ENCODE measurements at places on chromosomes 6 and 20.

DNA sequence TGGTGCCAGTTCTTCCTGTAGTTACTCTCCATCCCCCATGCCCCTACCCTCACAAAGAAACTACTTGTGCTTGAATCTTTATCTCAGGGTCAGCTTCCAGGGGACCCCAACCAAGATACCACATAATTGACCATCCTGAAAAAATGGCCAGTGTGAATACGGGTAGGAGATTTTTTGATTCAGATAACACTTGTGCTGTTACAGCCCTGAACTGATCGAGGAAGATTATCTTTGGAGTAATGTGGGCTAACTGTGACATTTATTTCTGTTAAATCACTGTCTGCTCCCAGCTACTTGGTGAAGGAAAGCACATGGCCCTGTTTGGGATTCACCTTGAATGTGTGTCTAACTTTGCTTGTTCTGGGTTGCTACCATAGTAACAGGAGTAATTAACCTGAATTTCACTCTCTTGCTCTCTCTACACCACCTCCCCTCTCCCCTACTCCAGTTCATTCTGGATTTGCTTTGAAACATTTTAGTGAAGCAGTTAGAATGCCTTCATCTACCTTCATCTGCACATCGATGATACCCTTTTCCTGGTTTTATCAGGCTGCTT, 219.6 kb upstream of the CHD6 start:
- DNase-seq = peak; percentile 29

GRCh38 chr20:36676701-36677421, 30.9 kb upstream of the SLA2 start:
- DNase-seq = no peak

- no peak for DNase-seq
Measured at GRCh38 chr20:45105317-45105716, 4.4 kb upstream of the KCNS1 start.

DNA sequence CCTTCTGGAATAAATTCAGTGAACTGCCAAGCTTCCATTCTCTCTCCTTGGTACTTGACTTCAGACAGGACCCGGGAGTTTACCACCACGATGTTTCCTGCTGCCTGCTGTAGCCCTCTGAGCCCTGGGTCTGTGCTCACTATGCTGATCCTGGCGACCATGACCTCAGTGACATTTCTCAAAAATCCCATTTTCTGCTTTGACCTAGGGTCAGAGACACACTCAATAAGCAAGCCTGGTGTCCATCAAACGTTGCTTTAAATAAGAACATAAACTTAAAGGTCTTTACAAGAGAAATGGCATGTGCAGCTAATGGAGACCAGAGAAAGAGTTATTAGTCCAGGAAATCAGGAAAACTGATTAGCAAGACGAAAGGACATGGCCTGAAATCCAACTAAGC, 509.7 kb upstream of the SULF2 start:
- DNase-seq = no peak
